Karpas-422 (cell line): ENCODE measurements at places on chromosomes 7 and 10. TPM values are rescaled to one million over a fixed set of nuclear protein-coding genes. Genes with fewer than 3 reads are reported as not detected.

GRCh38 chr7:41955893-41956675, 253.2 kb upstream of the INHBA start:
- DNase-seq = no peak
- no peaks in the 10 kb centered on the region for H3K36me3 ChIP-seq
- no peaks in the 10 kb centered on the region for H3K4me1 ChIP-seq
- H3K4me3 ChIP-seq = no peak overlapping the region
- H3K27me3 ChIP-seq = no peaks in the 10 kb centered on the region
- no peak overlapping the region for H3K27ac ChIP-seq

GRCh38 chr10:44856696-44857095, 54.4 kb upstream of the TMEM72 start:
- no peaks in the 10 kb centered on the region for H3K27me3 ChIP-seq
- H3K4me3 ChIP-seq = no peak overlapping the region

DNA sequence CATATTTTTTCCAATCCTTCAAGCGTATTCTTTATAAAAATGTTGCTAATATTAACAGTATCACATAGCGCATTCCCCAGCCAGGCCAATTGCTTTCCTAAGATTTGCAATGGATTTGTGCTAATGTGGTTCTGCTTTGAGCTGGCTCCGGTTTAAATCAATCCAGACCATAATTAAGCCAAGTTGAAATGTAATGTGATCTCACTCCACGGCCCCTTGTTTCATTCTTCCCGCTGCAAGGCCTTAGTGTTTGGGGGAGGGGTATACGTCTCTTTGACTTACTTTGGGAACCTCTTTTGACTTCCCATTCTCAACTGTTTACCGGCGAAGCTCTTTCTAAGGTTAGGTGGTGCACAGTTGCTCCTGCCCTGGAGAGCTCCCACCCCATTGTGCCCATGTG, 86.4 kb downstream of the PRPF18 start:
- no peak overlapping the region for H3K4me3 ChIP-seq
- no peaks in the 10 kb centered on the region for H3K4me1 ChIP-seq
- no peak for DNase-seq
- H3K36me3 ChIP-seq = no peaks in the 10 kb centered on the region
- H3K27me3 ChIP-seq = no peaks in the 10 kb centered on the region
- no peak overlapping the region for H3K27ac ChIP-seq

- H3K36me3 ChIP-seq = no peaks in the 10 kb centered on the region
- H3K27me3 ChIP-seq = no peaks in the 10 kb centered on the region
- no peak overlapping the region for H3K27ac ChIP-seq
- no peak overlapping the region for H3K4me3 ChIP-seq
- no peak for DNase-seq
- no peaks in the 10 kb centered on the region for H3K4me1 ChIP-seq
Measured at GRCh38 chr7:105796365-105796764, 80.0 kb downstream of the ATXN7L1 start.

GRCh38 chr7:151076863-151077704, 3.5 kb downstream of the FASTK start:
- peaks cover 2% of the 10 kb centered on the region for H3K36me3 ChIP-seq
- peaks cover 26% of the 10 kb centered on the region for H3K4me1 ChIP-seq
- DNase-seq = no peak
- no peak overlapping the region for H3K4me3 ChIP-seq
- no peak overlapping the region for H3K27ac ChIP-seq

DNA sequence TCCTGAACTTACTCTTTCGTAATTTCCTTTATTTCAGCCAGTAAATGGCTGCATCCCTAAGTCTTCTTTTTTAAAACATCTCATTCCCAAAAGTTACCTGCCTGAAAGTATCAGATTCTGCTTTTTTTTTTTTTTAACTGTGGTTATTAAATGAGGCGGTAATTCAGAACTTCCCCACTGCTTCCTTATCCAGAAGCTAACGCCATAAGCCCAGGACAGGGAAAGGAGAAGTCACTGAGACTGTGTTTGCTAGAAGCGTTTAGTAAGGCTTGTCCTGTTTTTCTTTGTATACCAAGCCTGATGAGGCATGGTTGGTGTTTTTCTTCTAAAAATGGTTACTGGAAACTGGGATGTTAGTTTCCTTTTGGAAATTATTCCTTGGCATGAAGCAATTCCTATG, 197.8 kb downstream of the CELF2 start:
- no peaks in the 10 kb centered on the region for H3K36me3 ChIP-seq
- DNase-seq = no peak
- no peak overlapping the region for H3K4me3 ChIP-seq

DNA sequence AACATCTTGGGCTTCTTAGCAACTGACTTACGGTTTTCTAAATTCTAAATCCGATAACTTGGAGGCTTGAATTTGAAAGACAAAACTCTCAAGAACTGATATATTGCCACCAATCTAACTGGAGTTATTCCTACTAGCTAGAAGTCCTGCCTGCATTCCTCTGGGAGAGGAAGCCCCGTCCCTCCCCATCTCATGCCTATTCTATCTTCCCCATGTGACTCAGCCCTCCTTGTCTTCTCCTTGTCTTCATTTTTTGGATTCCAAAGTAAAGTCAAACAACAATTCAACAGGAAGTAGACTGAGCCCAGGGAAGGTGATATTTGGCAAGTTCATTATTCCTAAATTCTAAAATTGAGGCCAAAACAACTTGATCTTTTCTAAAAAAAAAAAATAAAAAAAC, 587.7 kb downstream of the KCNMA1 start:
- no peak for DNase-seq
- H3K36me3 ChIP-seq = no peaks in the 10 kb centered on the region
- no peaks in the 10 kb centered on the region for H3K27me3 ChIP-seq
- no peaks in the 10 kb centered on the region for H3K4me1 ChIP-seq
- H3K27ac ChIP-seq = no peak overlapping the region

DNA sequence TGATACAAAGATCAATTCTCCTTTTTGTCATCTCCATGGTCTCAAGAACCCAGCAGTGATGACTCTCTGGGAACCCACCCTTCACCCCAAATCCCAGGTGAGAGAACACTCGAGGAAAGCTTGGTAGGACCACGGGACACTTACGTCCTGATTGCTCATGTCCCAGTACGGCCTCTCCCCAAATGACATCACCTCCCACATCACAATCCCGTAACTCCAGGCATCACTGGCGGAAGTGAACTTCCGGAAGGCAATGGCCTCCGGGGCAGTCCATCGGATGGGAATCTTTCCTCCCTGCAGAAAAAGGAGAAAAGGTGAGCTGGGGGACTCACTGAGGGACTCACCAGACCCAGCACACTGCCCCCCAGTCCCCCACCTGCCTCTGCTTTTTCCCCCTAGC, 21.0 kb downstream of the EPHB4 start:
- no peaks in the 10 kb centered on the region for H3K36me3 ChIP-seq
- H3K27me3 ChIP-seq = no peaks in the 10 kb centered on the region
- H3K4me3 ChIP-seq = no peak overlapping the region
- H3K4me1 ChIP-seq = peaks cover 8% of the 10 kb centered on the region
- DNase-seq = no peak

- no peak overlapping the region for H3K27ac ChIP-seq
- H3K27me3 ChIP-seq = no peaks in the 10 kb centered on the region
- no peak for DNase-seq
- no peaks in the 10 kb centered on the region for H3K36me3 ChIP-seq
- no peak overlapping the region for H3K4me3 ChIP-seq
- no peaks in the 10 kb centered on the region for H3K4me1 ChIP-seq
Measured at GRCh38 chr10:103575416-103576075, 82.0 kb downstream of the NEURL1 start.

DNA sequence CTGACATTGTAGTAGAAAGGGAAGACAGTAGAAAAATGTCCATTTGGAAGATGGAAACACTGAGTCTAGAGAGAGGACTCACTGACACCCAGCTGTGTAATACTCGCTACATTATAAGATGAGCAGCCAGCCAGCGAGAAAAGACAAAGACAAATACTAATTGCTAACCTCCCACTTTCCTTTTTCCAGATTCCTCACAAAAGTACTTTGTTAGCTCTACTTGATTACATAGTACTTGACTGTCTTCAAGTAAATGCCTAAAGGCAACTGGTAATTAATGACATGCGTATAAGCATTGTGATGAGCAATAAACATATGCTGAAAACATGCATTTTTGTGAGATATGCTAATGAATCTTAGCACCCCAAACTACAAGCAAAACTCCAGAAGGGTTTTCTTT, 363.1 kb downstream of the GPAM start:
- H3K4me1 ChIP-seq = no peaks in the 10 kb centered on the region
- no peak overlapping the region for H3K27ac ChIP-seq
- no peak overlapping the region for H3K4me3 ChIP-seq

DNA sequence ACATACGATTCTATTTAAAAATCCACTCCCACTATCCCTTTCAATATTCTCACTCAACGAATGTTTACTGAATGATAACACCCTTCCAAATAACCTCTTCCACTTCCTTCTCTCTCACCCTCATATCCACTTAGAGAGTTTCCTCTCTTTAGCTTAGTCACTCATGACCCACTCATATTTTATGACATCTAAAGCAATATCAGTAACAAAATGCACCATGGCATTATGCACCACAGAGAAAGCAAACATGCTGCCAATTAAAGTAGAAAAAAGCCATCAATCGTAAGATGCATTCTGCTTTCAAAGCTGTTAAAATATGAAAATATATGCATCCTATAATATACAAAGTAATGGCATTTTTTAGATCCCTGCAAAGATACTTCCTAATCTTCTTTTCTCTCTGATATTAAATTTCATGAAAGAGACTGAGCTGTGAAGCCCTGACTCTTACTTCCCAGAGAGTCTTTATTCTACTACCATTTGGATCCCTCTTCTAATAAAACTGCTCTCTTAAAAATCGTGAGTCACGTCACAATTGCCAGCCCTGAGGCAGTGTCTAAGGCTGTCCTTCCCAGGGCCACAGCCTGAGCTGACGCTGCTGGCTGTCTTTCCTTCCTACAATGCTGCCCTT, 283.0 kb upstream of the KLF6 start:
- no peaks in the 10 kb centered on the region for H3K36me3 ChIP-seq
- H3K27ac ChIP-seq = no peak overlapping the region
- no peaks in the 10 kb centered on the region for H3K4me1 ChIP-seq
- H3K27me3 ChIP-seq = no peaks in the 10 kb centered on the region; the same call in 1 of the 2 replicates

GRCh38 chr7:76201732-76202665, at the start of gene SRRM3:
SRRM3 (plus strand) TSS chr7:76201896; CDS start chr7:76235067, 33,171 bp downstream.
- H3K27me3 ChIP-seq = no peaks in the 10 kb centered on the region
- no peaks in the 10 kb centered on the region for H3K4me1 ChIP-seq
- H3K27ac ChIP-seq = no peak within 1 kb of the TSS
- peak; percentile 92 for DNase-seq

GRCh38 chr10:14478604-14479003, 147.9 kb upstream of the FRMD4A start:
- no peaks in the 10 kb centered on the region for H3K4me1 ChIP-seq
- no peaks in the 10 kb centered on the region for H3K27me3 ChIP-seq
- no peak overlapping the region for H3K27ac ChIP-seq
- H3K4me3 ChIP-seq = no peak overlapping the region

DNA sequence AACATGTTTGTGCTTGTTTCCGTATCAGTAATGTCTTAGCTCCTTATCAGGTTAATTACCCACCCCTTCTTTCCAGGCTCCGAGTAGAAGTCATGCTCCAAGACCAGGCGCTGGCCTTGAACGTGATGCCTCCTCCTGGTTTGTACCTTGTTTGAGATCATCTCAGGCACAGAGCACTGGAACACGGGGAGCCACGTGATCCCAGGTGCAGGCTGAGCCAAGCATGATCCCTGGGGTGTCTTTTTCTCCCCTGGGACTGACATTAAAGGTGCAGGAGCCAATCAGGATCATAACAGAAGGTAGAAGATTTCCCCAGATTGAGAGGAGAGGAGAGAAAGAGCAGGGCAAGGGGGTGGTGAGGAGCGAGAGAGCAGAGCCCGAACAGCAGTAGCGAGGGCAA, 626.1 kb upstream of the GALNT17 start:
- peaks cover 25% of the 10 kb centered on the region for H3K4me1 ChIP-seq
- no peak overlapping the region for H3K4me3 ChIP-seq
- no peaks in the 10 kb centered on the region for H3K36me3 ChIP-seq

- H3K27me3 ChIP-seq = no peaks in the 10 kb centered on the region
- no peaks in the 10 kb centered on the region for H3K36me3 ChIP-seq
- no peaks in the 10 kb centered on the region for H3K4me1 ChIP-seq
- DNase-seq = no peak
- H3K27ac ChIP-seq = no peak overlapping the region
Measured at GRCh38 chr10:61609701-61610100, 53.0 kb upstream of the CABCOCO1 start.

- peak overlapping the region; percentile 82 for H3K4me3 ChIP-seq
- no peak for DNase-seq
- H3K4me1 ChIP-seq = peaks cover 45% of the 10 kb centered on the region
- peaks cover 59% of the 10 kb centered on the region for H3K36me3 ChIP-seq
- H3K27me3 ChIP-seq = no peaks in the 10 kb centered on the region
- no peak overlapping the region for H3K27ac ChIP-seq
Measured at GRCh38 chr10:123156078-123156477, 1.9 kb downstream of the BUB3 start.

- H3K4me1 ChIP-seq = no peaks in the 10 kb centered on the region
- H3K36me3 ChIP-seq = no peaks in the 10 kb centered on the region
- no peaks in the 10 kb centered on the region for H3K27me3 ChIP-seq
Measured at GRCh38 chr7:26580064-26580591, 284.3 kb downstream of the SKAP2 start.

GRCh38 chr7:139651308-139651707, 126.5 kb downstream of the HIPK2 start:
- no peaks in the 10 kb centered on the region for H3K4me1 ChIP-seq
- H3K27ac ChIP-seq = no peak overlapping the region
- no peaks in the 10 kb centered on the region for H3K36me3 ChIP-seq
- no peak overlapping the region for H3K4me3 ChIP-seq

- peak; percentile 92 for DNase-seq
- H3K4me3 ChIP-seq = no peak overlapping the region
- H3K4me1 ChIP-seq = peaks cover 19% of the 10 kb centered on the region
- no peak overlapping the region for H3K27ac ChIP-seq
- no peaks in the 10 kb centered on the region for H3K36me3 ChIP-seq
Measured at GRCh38 chr7:101169838-101170551, 4.6 kb upstream of the VGF start.

DNA sequence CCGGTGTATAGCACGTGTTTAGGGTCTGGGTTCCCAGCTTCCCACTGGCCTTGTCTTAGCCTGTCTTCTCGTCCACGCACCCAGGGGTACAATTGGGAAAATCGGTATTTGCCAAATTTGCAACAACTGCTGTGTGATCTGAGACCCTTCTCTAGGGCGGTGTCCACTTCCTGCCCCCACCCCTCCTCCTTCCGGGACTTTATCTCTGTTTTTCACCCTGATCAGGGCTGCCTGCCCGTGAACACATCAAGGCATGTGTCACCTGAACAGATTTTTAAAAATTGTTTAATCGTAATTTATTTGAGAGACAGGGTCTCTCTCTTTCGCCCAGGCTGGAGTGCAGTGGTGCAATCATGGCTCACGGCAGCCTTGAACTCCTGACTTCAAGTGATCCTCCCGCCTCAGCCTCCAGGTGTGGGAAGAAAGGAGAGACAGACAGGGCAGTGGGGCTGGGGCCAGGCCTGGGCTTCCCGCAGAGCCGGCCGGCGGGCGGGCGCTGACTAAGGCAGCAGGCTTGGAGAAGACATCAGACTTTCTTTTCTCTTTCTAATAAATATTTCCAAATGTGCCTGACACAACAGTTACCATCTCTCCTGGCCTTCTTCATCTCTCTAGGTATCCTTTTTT, 27.5 kb downstream of the ELFN1 start:
- DNase-seq = no peak
- H3K36me3 ChIP-seq = no peaks in the 10 kb centered on the region
- no peak overlapping the region for H3K27ac ChIP-seq

The NODAL gene
- not detected in 2 replicates for total RNA-seq

The DGKB gene
- total RNA-seq = not detected in 2 replicates

The CALHM3 gene
- 0.30 and 0.61 TPM in 2 replicates for total RNA-seq

The SSC4D gene
- not detected in 2 replicates for total RNA-seq

The FAM25A gene
- total RNA-seq = not detected in 2 replicates

The NKX1-2 gene
- not detected in 2 replicates for total RNA-seq

The SAP25 gene
- total RNA-seq = 2.5 and 4.9 TPM in 2 replicates

The NME8 gene
- total RNA-seq = not detected in 2 replicates

The SLC18A3 gene
- total RNA-seq = not detected in 2 replicates
